ENCODE measurements at places on chromosomes 4 and X. TPM values are rescaled to one million over a fixed set of nuclear protein-coding genes. Genes with fewer than 3 reads are reported as not detected.

Gene CT45A9
- total RNA-seq = not detected

Gene TLL1
- total RNA-seq = 0.12 TPM

Gene MAGEA2
- total RNA-seq = not detected

Gene TMPRSS11F
- total RNA-seq = not detected

Gene GPR50
- total RNA-seq = not detected

Gene TDO2
- total RNA-seq = not detected

Gene CNGA1
- not detected for total RNA-seq

Gene ARL9
- not detected for total RNA-seq

Gene ATP8A1
- total RNA-seq = 0.85 TPM

Gene ZNF157
- not detected for total RNA-seq

Gene CAPN6
- not detected for total RNA-seq

Gene SSX2
- total RNA-seq = not detected

Gene SNX12
- total RNA-seq = 46.2 TPM

Gene MAGEA8
- total RNA-seq = not detected

Gene TREX2
- total RNA-seq = 6.0 TPM

All from pericardium fibroblast (primary cell).